ENCODE measurements at places on chromosomes 5 and 9. TPM values are rescaled to one million over a fixed set of nuclear protein-coding genes. Genes with fewer than 3 reads are reported as not detected.

GRCh38 chr9:105861972-105862371, 167.6 kb downstream of the TMEM38B start:
- no peak for DNase-seq

The CCDC152 gene
- 1.5 TPM for total RNA-seq

The PCDHGA5 gene
- 2.6 TPM for total RNA-seq

The NSD1 gene
- 52.8 TPM for total RNA-seq

- DNase-seq: no peak
Measured at GRCh38 chr5:151926188-151926587, 1.5 kb upstream of the GLRA1 start.

GRCh38 chr9:116940614-116941215, 253.6 kb downstream of the TRIM32 start:
- DNase-seq: peak; percentile 2

The OR13F1 gene
- not detected for total RNA-seq

DNA sequence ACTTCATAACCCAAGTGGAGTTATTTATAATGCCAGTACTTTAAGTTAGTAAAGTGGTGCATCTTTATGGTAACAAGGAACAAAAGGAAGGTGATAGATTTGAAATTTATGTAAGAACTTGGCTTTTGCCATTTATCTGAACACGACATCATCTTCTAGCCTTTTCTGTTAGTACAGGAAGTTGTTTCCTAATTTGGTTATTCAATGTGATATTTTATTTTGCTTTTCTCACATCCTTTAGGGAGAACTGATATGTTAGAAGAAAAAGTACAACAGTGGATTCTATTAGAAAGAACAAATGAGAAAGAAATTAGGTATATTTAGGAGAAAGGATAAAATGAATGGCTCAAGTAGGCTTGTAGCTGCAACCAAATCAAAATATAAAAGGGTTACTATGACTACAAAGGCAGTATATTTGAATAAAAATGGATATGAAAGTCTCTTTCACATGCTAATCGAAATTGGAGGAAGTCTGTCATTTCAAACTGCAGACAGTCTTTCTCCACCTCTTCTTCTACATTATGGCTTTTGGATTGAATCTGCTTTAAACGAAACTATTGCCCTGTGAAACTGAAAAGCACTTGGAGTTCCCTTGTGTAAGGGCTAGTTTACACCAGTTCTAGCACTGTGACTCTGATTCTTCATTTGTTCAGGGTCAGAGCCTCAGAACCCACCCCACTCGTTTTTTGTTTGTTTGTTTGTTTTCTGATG, 18.5 kb upstream of the SLC24A2 start:
- no peak for DNase-seq

The PCDHA12 gene
- total RNA-seq: 0.50 TPM
